ENCODE measurements at places on chromosomes 1 and 21.
A peak's percentile ranks its signal among the peaks of the same experiment; 100 is the strongest.

DNA sequence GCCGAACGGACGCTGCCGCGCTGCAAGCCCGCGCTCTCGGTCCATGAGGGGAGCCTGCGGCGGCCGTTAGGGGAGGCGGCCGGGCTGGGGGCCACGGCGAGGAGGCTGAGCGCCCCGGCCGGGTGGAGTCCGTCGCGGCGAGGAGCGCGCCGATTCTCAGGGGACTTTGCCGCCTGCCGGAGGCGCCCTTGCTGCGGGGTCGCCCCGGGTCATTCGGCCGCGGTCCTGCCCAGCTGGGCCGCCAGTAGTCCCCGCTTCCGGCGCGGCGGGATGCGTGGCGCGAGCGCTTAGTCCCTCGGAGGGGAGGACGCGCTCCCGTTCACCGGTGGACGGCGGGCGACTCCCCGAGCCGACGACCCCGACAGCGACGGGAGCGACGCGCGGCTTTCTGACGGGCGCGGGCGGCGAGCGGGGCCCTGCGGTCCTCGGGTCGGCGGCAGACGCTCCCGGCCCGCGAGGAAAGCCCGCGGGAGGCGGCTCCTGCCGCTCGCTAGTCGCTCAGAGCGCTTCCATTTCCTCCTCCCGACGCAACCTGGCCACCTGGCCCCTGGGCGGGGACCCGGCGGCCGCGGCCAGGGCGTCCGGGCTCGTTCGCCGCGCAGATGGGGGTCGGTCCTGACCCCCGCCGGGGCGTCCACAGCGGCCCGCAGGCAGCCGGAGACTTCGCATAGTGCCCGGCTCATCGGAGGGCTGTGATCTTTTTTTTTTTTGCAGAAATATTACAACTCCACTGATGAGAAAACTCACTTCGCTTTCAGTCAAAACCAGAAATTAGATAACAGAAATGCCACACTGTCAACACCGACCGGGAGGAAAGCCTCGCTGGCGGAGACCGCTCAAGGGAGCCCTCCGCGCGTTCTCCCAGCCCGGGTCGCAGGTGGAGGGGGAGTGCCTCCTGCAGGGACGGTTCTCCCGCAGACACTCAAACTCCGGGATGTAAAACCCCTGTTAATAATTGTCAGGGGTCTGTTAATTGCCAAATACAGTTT, 641 bp upstream of the ZBTB21 start:
- peak; percentile 6 for DNase-seq

GRCh38 chr1:23875382-23875781, 7.3 kb upstream of the FUCA1 start:
- no peak for DNase-seq

- no peak for DNase-seq
These were observed 8.1 kb upstream of the LRRC71 start for GRCh38 chr1:156912310-156912709.

GRCh38 chr1:146036241-146036964, 14.9 kb upstream of the HJV start:
- DNase-seq = no peak

- peak; percentile 67 for DNase-seq
These were observed 1.1 kb downstream of the PIK3CD start for GRCh38 chr1:9652379-9653209.

DNA sequence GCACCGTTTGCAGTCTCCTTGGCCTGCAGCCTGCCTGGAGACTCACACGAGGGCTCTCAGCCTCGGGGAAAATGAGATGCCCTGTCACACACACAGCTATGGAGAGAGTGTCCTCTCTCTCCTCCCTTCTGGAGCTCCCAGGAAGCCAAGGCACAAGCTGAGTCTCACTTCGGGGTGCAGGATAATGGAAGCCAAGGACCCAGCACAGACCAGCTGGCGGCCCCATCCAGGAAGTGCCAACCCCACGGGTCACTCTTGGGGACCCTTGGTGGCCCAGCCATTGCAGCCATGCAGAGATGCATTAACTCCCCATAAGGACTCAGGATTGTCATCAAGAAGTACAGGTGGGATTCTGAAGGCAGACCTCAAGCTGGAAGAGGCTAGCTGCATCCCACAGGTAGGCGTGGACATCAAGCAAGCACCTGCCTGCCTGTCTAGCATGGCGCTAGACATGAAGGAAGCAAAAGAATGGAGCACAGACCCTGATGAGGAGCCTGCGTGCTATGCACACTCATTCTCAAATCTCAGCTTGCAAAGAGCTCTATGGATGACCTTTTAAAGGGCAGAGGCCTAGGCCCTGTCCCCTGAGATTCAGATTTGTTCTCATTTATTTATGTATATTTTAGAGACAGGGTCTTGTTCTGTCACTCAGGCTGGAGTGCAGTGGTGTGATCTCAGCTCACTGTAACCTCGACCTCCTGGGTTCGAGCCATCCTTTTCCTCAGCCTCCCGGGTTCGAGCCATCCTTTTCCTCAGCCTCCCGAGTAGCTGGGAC, 49.9 kb downstream of the IRF2BP2 start:
- no peak for DNase-seq

- peak; percentile 33 for DNase-seq
These were observed at the start of gene RHOC for GRCh38 chr1:112706505-112707220. Gene RHOC, minus strand, starts transcription at chr1:112707127. Its CDS starts 3,328 bp downstream, at chr1:112703799.

DNA sequence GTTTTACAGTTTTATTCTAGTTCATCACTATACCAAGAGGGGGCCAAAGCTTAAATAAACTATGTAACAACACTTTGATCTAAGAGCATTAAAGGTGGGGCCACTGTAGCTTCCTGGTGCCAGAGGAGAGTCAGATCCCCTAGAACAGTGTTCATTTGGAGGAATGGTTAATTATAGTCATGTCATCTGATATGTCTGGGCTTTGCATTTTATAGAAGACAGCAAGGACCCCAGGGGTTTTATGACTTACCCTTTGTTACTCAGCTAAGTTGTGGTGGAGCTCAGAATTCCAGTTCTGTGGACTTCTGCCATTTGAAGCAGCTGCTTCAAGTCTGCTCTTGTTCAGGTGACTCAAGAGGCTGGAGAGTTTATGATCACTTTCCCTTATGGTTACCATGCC, 16.7 kb downstream of the KDM4A start:
- DNase-seq = no peak

DNA sequence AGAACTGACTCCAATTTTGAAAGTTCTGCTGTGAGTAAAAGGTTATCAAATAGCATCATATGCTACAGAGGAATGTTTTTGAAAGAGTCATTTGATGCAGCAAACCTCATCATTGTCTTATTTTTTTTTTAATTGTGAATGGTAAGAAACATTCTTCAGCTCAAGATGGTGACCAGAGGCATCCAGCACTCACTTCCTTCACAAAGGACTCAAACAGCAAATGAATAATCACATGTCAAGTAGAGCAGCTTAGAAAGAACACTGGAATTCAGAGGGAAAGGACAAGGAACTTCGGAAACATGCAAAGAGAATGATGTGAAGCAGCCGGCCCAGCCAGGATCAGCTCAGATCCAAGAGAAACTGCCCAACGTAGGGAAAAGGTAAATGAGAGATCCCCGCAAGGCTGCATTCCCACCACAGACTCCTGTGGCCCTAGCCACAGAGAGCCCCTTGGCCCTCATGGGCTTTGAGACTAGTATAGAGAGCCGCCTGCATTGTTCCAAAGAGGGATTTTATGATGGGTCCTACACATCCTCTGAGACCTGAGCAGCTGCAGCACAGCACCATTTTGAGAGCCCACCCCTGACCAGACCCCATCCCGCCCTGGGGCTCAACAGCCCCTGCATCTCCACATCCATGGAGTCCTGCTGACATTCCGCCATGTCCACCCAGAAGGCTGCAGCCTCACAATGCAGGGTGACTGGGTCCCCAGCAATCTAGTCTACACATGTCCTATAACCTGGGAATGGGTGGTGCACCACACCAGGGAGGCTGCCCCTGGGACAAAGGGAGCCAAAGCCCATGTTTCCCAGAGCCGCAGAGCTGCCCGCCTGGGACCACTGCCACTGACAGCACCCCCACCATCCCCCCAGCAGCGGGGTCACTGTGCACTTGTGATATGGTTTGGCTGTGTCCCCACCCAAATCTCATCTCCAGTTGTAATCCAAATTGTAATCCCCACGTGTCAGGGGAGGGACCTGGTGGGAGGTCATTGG, 21.2 kb upstream of the UTS2 start:
- no peak for DNase-seq

GRCh38 chr1:118948351-118948750, 39.8 kb downstream of the TBX15 start:
- DNase-seq = no peak

- DNase-seq = no peak
These were observed 105.9 kb downstream of the LAMC2 start for GRCh38 chr1:183291802-183292514.

GRCh38 chr1:158506369-158506987, 34.5 kb downstream of the OR10R2 start:
- peak; percentile 6 for DNase-seq

DNA sequence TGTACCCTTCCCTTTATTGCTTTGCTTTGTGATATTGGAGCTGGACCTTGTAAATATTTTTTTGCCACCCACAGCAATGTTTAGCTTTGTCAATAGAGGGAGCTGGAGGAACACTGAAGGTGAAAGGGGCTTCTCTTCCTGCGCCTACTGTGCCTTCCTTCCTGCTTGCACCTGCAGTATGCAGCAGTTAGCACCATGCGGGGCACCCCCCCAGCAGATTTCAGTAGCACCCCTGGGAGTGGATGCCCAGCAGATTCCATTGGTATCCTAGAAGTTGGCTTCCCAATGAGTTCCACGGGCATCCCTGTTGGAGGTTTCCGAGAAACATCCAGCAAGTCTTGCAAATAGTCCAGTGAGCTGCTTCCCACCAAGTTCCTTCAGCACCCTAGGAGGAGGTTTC, 25.6 kb downstream of the S100A10 start:
- peak; percentile 17 for DNase-seq

- DNase-seq = no peak
These were observed 102.6 kb downstream of the ZNF644 start for GRCh38 chr1:90919190-90919719.

DNA sequence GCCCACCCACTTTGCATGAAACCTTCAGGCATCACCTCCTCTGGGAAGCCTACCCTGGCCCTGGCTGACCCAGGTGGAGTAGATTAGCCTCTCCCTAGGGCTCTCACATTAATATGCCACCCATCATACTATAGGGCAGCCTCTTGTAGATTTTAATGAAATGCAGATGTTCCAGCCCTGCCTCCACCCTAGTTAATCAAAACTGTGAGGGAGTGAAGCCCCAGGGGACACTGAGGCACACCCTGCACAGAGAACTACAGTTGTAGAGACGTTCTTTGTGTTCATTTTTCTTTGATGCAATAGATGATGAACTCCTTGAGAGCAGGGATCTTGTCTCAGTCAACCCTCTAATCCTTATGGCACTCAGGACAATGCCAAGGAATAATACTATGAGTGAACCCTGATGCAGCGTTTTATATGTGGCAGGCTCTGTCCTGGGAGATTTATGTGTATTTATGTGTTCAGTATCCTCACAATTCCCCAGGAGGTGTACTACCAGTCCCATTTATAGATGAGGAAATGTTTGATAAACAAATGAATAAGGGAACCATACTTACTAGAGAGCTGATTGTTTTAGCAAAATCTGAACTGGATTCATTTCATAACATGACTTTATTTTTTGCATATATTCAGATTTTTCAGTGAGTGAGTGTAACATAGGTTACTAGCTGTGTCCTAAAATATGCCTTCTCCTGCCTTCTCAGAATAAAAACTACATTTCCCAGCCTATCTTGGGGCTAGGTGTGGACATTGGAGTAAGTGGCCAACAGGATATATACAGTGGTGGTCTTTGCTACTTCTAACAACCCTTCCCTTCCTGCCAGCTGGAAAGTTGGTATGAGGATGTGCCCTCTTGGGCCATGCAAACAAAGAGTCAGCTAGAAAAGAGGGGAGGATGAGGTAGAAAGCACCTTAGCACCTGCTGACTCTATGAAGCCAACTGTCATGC, 23.5 kb upstream of the PRELP start:
- DNase-seq = no peak

DNA sequence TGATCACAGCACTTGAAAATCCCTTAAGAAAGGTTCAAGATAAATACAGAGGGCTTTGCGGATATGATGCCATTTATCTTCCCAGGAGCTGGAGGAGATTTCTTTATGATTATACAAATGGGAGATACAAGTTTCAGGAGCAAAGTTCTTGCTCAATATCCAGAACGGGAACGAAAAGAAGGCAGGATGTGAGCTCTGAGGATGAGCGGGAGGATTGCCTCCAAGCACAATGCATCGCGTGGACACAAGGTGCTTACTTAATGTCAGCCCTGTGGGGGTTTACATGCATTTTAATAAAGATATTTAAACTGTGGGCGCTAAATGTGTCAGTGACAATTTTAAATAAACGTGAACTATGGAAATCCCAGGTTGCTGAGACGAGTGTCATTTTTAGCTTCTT, 59.0 kb downstream of the SYT6 start:
- no peak for DNase-seq

GRCh38 chr1:207412845-207413244, 41.3 kb upstream of the CR2 start:
- DNase-seq = no peak

DNA sequence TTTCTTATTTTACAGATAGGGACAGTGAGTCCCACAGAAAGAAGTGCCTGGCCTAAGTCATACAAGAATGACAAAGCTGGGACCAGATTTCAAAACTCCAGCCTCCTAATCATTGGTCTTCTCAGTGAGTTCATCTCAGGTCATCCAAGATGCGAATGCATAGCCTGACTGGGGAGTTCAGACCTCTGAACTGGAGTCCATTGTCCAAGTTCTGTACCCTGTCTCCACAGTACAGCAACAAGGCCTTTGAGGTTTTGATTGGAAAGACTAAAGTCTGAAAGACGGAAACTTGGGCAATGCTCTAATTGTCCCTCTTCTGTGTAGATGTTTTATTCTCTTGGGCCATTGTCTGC, 62.0 kb downstream of the TNN start:
- no peak for DNase-seq

DNA sequence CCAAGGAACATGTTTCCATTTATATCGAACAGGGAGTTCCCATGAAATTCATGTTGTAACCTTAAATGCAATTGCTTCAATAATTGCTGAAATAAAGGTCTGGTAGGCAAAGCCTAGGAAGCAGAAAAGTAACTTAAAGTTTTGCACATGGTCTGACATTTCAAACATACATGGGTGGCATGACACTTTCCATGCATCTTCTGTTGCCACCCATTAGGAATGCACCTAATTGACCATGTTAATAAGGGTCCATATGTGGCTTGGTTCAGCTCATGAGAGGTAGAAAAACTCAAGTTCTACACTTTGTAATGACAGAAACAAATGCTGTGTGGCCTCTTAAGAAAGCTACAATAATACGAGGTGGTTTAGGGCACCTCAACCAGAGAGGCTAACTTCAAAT, 72.0 kb upstream of the GORAB start:
- no peak for DNase-seq
